Mesenchymal stem cell (in vitro differentiated cells and primary cell): ENCODE measurements at places on chromosomes 5 and 9.

GRCh38 chr5:53554444-53554843 lies 6.0 kb upstream of the NDUFS4 start:
- DNase-seq: no peak

DNA sequence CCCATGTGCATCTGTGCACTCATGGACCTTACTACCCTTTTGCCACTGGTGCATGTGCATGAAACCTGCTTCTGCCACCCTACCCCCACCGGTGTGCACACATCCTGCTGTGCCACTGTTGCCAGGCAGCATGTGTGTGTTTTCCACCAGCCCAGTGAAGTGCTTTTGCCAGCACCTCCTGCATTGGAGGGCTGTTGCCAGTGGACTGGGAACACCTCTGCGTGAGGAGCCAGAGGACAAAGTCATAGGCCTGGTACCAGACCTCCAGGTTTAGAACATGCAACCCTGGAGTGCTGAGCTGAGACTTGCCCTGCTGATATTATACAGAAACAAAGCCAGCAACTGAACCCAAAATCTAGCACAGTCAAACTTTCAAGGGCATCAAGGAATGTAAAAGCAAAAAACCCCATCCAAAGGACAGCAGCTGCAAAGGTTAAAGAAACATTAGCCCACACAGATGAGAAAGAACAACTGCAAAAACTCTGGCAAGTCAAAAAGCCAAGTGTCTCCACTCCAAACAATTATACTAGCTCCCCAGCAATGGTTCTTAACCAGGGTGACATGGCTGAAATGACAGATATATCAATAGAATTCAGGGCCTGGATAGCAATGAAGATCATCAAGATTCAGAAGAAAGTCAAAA lies 70.6 kb upstream of the PTPN3 start:
- DNase-seq: no peak

- no peak for DNase-seq
Measured at GRCh38 chr5:116898917-116899316, 324.3 kb upstream of the SEMA6A start.

DNA sequence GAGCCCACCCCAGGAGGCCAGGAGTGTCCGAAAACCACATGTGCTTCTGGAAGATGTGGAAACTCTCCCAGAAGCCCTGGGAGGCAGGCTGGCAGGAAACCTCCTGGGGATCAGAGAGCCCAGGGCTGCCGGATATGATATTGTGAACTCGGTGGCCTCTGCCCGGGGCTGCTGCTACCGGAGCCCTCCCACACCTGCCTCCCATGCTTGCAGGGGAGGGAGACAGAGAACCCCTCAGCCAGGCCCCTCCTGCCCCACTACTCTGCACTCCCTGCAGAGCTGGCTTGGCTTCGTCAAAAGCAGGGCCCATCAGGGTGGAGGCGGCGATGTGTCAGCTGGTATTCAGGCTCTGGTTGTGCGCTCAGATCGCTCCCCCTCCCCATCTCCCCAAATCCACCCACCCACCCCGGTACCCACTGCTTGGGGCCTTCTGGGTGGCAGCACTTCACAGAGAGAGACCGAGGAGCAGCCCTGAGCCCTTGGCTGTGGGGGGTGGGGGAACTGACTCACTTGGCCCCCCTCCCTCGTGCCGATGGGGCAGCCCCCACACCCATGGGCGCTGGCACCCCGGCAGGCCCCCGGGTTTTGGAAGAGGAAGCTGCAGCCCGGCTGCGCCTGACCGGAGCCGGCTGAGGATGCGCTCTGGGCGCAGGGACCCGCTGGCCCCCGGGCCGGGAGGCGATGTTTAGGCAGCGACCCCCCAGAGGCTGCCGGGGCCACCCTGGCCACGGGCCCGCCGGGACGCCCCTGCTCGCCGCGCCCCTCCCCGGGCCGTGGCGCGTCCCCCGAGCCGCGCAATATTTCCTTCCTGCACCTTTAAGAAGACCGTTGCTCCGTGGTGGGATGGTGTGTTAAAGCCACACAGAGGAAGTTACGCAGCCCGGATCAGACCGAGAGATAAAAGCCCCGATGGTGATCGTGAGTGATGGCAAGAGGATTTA lies 786 bp upstream of the NTNG2 start:
- DNase-seq: peak; percentile 83

- no peak for DNase-seq
Measured at GRCh38 chr9:2957656-2958200, 113.8 kb upstream of the PUM3 start.

DNA sequence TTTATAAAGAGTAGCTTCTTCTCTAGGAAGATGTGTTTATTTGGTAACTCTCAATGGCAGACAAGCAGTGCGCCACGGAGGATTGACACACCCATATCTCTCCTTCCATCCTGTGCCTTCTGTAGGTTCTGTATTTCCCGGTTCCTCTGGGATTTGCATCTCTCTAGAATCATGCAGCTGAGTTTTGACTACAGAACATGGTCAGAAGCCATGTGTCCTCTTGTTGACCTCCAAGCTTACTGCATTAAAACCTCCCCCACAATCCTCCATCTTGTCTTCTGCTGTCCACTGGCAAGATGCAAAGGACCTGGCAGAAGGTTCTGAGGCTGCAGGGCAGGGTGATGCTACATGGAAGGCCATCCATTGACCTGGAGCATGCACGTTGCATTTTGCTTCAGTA lies 482.0 kb downstream of the DMRT2 start:
- DNase-seq: no peak

GRCh38 chr5:135240283-135240633 lies 158.8 kb downstream of the MACROH2A1 start:
- no peak for DNase-seq

DNA sequence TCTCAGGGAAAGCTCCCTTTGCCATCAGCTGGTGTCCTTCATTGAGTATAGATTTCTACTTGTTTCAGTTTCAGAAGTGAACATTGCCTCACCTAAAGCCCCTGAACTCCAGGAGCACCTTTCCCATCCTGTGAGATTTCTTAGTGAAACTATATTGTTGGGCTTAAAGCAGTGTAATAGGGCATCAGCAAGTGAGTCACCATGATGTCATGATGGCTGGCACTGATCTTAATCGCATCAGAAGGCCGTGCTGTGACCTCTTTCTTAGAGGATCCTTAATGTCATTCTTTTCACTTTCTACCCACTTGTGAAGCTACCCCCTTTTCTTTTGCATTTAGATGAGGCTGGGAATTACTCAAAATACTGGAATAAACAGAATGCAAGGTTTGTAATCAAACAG lies 401.3 kb downstream of the MTRR start:
- DNase-seq: no peak

GRCh38 chr9:93007529-93008058 lies 50.9 kb upstream of the SUSD3 start:
- no peak for DNase-seq

DNA sequence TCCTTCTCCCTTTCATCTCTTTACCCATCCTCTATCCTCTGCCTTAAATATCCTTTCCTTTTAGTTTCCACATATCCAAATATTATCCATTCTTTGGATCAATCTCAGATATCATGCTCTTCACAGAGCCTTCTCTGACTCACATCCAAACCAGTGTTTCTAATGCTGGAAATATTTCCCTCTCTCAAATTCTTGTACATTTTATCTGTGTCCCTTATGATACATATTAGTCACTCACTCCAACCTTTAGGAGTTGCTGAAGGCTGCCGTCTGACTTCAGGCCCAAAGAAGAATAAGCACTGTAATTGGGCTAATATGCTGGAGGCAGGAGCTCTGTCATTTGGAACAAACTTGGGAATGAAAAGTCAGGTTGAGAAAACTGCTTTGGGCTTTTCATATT lies 156.4 kb upstream of the RUSC2 start:
- peak; percentile 52 for DNase-seq

DNA sequence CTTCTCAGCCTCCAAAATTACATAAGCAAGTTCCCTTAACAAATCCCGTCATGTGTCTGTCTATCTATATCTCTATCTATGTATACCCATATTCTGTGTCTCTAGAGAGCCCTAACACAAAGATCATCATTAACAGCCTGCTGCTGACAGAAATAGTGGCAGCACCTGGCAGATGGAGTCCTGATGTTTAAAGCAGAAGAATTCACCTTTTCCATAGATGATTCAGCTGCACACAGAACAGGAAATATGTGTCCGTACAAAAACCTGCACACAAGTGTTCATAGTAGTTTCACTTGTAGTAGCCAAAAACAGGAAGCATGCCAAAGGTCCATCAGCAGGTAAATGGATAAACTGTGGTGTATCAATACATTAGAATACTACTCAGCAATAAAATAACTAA lies 45.0 kb upstream of the ACO1 start:
- no peak for DNase-seq

GRCh38 chr5:133392448-133392847 lies 219.9 kb downstream of the FSTL4 start:
- no peak for DNase-seq

GRCh38 chr5:9549941-9550340 lies 4.1 kb upstream of the SEMA5A start:
- DNase-seq: peak; percentile 52

- DNase-seq: no peak
Measured at GRCh38 chr5:119343766-119344165, 12.1 kb upstream of the TNFAIP8 start.

DNA sequence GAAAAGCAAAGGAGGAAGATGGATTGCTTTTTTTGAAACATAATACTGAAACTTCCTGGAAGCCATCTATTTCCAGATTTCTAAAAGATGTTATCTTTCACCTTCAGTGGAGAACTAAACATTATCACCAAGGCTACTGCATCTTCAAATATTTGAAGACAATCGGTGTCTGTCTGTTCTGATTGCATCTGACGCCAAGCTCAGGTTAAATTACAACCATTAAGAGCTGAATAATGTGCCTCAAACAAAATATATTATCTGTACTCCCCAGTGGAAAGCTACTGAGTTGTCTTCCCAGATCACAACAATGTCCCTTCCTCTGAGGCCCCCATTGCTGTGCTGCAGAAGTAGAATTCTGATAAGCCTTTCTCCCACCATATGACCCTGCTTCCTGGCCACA lies 342.3 kb downstream of the PLK2 start:
- no peak for DNase-seq

- peak; percentile 66 for DNase-seq
Measured at GRCh38 chr9:133532937-133533668, 1.4 kb upstream of the ADAMTSL2 start.

GRCh38 chr5:171762903-171763302 lies 22.7 kb upstream of the SMIM23 start:
- no peak for DNase-seq

GRCh38 chr5:81021951-81022687 lies 62.0 kb downstream of the RASGRF2 start:
- no peak for DNase-seq

GRCh38 chr5:402615-403359 lies 40.2 kb upstream of the EXOC3 start:
- DNase-seq: no peak

- no peak for DNase-seq
Measured at GRCh38 chr5:68264024-68264956, 48.7 kb downstream of the PIK3R1 start.

GRCh38 chr9:126423142-126423915 lies 96.7 kb downstream of the MVB12B start:
- DNase-seq: no peak

GRCh38 chr5:113514289-113514635 lies 768 bp downstream of the YTHDC2 start:
- DNase-seq: peak; percentile 32

- DNase-seq: no peak
Measured at GRCh38 chr5:10726913-10727517, 34.0 kb downstream of the DAP start.

- peak; percentile 19 for DNase-seq
Measured at GRCh38 chr5:151800532-151800931, 28.8 kb downstream of the G3BP1 start.

DNA sequence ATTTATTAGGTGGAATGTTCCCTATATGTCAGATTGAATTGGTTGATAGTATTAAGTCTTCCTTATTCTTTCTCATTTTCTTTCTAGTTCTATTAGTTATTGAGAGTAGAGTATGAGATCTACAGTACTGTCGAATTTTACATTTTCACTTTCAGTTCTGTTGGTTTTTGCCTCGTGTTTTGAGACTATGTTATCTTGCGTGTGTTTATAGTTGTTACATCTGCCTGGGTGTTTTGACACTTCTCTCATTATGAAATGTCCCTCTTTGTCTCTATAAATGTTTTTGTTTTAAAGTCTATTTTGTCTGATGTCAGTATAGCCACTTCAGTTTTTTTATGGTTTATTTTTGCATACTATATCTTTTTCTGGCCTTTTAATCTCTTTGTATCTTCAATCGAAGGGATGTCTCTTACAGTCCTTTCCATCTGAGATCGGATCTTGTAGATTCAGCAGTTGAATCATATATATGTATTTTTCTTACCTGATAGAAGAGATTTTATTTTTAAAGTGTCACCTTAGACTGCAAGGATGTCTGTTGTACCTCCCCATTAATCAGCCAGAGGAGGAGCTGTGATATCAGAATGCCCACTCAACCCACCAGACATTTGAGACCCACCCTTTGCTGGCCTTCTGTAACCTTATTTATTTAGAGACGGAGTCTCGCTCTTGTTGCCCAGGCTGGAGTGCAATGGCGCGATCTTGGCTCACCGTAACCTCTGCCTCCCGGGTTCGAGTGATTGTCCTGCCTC lies 20.7 kb downstream of the EHMT1 start:
- DNase-seq: peak; percentile 57

DNA sequence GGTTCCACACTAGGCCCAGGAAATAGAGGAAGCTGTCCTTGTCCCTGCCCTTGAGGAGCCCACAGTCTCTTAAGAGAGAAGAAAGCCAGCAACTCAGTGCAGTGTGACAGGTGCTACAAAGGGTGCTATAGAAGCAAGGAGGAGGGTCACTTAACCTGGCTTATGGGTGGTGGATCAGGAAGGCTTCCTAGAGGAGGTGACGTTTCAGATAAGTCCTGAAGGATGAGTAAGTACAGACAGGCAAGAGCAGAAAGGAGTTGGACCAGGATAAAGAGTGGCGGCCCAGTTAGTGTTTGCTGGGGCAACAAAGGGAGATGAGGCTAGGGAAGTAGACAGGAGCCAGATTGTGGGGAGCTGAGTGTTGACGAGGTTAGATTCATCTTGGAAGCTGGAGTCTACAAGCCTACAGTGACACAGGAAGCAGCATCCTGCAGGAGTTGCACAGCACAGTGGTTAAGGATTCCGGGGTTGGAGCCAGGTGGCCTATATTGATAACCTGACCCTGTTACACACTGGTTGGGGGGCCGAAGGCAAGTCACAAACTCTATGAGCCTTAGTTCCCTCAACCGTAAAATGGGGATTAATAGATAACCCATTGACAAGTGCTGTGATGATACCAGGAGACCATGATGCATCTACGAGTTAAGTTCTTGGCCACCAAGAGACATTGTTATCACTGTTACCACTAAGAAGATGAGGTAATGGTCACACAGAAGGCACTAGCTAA lies 5.4 kb upstream of the LHX6 start:
- no peak for DNase-seq

DNA sequence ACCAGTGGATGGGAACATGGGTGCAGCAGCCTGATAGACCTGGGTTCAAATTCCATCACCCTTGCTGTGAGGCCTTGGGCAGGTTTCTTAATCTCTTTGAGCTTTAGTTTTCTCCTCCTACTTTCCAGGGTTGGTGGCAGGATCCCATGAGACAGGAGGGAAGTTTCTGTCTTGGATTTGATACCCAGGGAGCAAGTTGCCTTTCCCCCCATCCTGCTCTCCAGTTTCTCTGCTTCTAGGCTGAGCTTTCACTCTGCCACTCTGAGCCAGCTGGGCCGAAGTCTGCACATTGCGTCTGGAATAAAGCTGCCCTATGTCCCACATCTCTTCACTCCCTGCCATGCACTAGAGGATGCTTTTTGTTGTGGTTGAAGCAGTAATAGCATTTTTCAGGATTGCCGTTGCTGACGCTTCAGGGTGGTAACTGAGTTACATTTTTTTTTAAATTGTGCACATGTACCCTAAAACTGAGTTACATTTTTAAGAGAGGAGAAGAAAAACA lies 40.5 kb upstream of the ANGPTL2 start:
- DNase-seq: no peak
